SK-MEL-5 (cell line): ENCODE measurements at places on chromosomes 2 and 18. TPM values are rescaled to one million over a fixed set of nuclear protein-coding genes. Genes with fewer than 3 reads are reported as not detected.

GTF2A1L gene
- not detected in 2 replicates for total RNA-seq

ZNF892 gene
- total RNA-seq: 1.2 and 1.3 TPM in 2 replicates

HOXD12 gene
- 0.42 TPM in 1 of 2 replicates, not detected in the other for total RNA-seq

TRIB2 gene
- 145 and 185 TPM in 2 replicates for total RNA-seq

SLC8A1 gene
- 36.4 and 40.7 TPM in 2 replicates for total RNA-seq

UPP2 gene
- not detected in 2 replicates for total RNA-seq

CTAGE1 gene
- total RNA-seq: 0.03 TPM in 1 of 2 replicates, not detected in the other

KLHL14 gene
- total RNA-seq: 0.13 and 0.43 TPM in 2 replicates

SMPD4 gene
- 12.8 and 16.1 TPM in 2 replicates for total RNA-seq

GRB14 gene
- total RNA-seq: 4.1 and 4.5 TPM in 2 replicates

C2orf80 gene
- total RNA-seq: 0.32 and 0.45 TPM in 2 replicates

NPHP1 gene
- 2.6 TPM in 2 replicates for total RNA-seq

FNDC4 gene
- 1.2 and 1.5 TPM in 2 replicates for total RNA-seq

ASTL gene
- total RNA-seq: not detected in 2 replicates

MSTN gene
- not detected in 2 replicates for total RNA-seq

CRACDL gene
- 0.95 and 1.0 TPM in 2 replicates for total RNA-seq

SERPINB4 gene
- not detected in 2 replicates for total RNA-seq

CRYBA2 gene
- not detected in 2 replicates for total RNA-seq

DOK6 gene
- total RNA-seq: 0.24 and 2.4 TPM in 2 replicates

DNAH7 gene
- 0.37 and 0.45 TPM in 2 replicates for total RNA-seq

TNFAIP6 gene
- total RNA-seq: 0.95 and 1.0 TPM in 2 replicates

SOX11 gene
- not detected in 2 replicates for total RNA-seq

CRIM1 gene
- total RNA-seq: 0.90 and 1.0 TPM in 2 replicates

FRZB gene
- not detected in 2 replicates for total RNA-seq

GNLY gene
- total RNA-seq: not detected in 2 replicates

EML6 gene
- 0.24 and 0.95 TPM in 2 replicates for total RNA-seq

C2orf76 gene
- 23.6 and 23.8 TPM in 2 replicates for total RNA-seq

AGXT gene
- 0.16 TPM in 1 of 2 replicates, not detected in the other for total RNA-seq

ADAM17 gene
- 33.3 and 34.9 TPM in 2 replicates for total RNA-seq
